Endodermal cell (in vitro differentiated cells): ENCODE measurements at places on chromosomes 7 and 10.
A peak's percentile ranks its signal among the peaks of the same experiment; 100 is the strongest.

DNA sequence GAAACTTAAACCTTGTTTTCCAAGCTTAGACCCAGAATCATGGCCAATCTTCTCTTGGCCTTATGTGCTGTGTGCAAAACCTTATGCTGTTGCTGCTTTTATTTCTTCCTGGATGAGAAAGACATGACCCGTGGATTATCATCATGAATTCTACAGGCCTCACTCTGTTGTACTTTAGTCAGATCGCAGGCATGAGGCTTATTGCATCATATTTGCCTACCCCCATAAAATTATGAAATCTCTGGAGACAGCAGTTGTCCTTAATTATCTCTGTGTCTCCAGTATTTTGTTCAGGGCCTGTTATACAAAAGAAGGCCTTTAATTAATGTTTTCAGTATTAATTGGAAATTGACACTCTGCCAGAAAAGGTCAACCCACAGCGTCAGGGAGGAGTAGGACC lies 71.6 kb downstream of the PLCE1 start:
- H3K36me3 ChIP-seq, result no peaks in the 10 kb centered on the region
- no peaks in the 10 kb centered on the region for H3K4me1 ChIP-seq
- no peak overlapping the region for H3K4me3 ChIP-seq
- H3K27ac ChIP-seq, result no peak overlapping the region
- no peaks in the 10 kb centered on the region for H3K27me3 ChIP-seq

- no peaks in the 10 kb centered on the region for H3K27me3 ChIP-seq
- DNase-seq, result no peak
- H3K36me3 ChIP-seq, result peaks cover 26% of the 10 kb centered on the region
- H3K4me3 ChIP-seq, result no peak overlapping the region
- peaks cover 21% of the 10 kb centered on the region for H3K4me1 ChIP-seq
These were observed 24.9 kb downstream of the NUDT1 start for GRCh38 chr7:2266911-2267310.

DNA sequence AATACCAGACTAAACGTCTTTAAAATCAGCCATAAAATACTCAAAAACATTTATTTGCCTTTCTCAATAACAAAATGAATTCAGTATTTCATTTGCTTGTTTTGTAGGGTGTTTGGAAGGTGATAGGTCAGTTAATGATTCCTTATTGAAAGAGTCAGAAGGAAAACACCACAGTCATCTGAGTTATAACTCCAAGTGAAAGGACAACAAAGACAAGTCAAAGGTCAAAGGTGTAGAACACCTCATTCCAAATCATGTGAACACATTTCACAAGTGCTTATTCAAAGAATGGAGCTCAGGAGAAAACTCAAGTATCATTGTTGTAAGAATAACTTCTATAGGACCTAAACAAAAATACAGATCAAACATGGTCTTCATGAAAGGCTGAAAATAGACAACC lies 318.6 kb upstream of the PHF14 start:
- no peaks in the 10 kb centered on the region for H3K4me1 ChIP-seq
- no peak overlapping the region for H3K27ac ChIP-seq
- no peak for DNase-seq
- no peak overlapping the region for H3K4me3 ChIP-seq
- no peaks in the 10 kb centered on the region for H3K27me3 ChIP-seq
- H3K36me3 ChIP-seq, result no peaks in the 10 kb centered on the region

DNA sequence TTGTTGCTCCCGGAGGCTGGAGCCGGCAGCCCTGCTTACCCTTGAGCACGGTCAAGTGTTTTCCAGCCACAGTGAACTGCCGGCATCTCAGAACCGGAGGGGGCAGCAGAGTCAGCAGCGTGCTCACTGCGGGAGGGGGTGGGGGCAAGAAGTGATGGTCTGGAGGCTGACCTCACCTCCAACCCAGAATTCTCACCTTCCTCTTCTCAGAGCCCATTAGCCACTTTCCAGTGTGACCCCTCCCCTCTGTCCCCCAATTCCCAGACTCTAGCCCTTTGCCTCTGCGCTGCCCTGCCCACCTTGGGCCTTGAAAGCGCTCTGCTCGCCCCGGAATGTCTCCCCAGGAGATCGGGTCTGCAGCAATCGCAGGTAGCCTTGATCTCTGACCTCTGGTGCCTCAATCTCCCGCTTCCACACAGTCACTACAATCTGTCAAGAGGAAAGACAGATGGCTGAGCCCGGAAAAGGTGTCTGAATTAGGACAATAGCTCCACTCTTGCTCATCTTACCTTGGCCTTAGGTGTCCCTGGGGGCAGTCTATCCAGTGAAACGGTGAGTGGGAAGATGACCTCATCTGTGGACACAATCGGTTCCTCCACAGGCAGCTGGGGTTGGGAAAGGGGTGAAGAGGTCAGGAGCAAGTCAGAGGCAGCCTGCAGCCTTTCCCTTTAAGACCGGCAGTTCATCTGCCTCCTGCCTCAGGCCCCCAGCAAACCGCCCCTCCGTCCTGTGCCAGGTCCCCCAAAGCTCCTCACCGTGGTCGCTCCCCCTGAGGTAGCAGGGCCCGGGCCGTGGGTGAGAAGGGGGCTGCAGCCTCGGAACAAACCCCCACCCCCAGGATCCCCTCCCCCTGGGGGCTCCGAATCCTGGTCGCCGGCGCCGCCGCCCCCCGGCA lies 942 bp downstream of the TRAPPC14 start:
- H3K27me3 ChIP-seq, result no peaks in the 10 kb centered on the region
- peak overlapping the region; percentile 84 for H3K4me3 ChIP-seq
- peak; percentile 78 for DNase-seq
- peaks cover 21% of the 10 kb centered on the region for H3K4me1 ChIP-seq
- H3K36me3 ChIP-seq, result peaks cover 40% of the 10 kb centered on the region
